ENCODE measurements at places on chromosomes 2 and 18. TPM values are rescaled to one million over a fixed set of nuclear protein-coding genes. Genes with fewer than 3 reads are reported as not detected.

Gene DSG4
- not detected for total RNA-seq

Gene ZBTB7C
- total RNA-seq: not detected

Gene SNED1
- 0.11 TPM for total RNA-seq

Gene EFEMP1
- total RNA-seq: 337 TPM

Gene IL1F10
- total RNA-seq: not detected

Gene GKN1
- not detected for total RNA-seq

Gene EIF2B4
- 34.1 TPM for total RNA-seq

Gene REG3A
- total RNA-seq: not detected

Gene DSC2
- 69.5 TPM for total RNA-seq

Gene NETO1
- not detected for total RNA-seq

Gene VSNL1
- total RNA-seq: 0.39 TPM

Gene ORC4
- total RNA-seq: 13.0 TPM

Gene INPP5D
- total RNA-seq: 10.2 TPM

Gene TMEM247
- total RNA-seq: not detected

Gene UGT1A1
- not detected for total RNA-seq

Gene GCKR
- 1.2 TPM for total RNA-seq

Gene HES6
- 1.6 TPM for total RNA-seq

Gene TOGARAM2
- not detected for total RNA-seq

Gene SLC16A14
- total RNA-seq: 0.11 TPM

Gene NMUR1
- not detected for total RNA-seq

Gene ITGB6
- 1,146 TPM for total RNA-seq

Gene HOXD13
- total RNA-seq: not detected
